Stimulated activated CD4-positive, alpha-beta T cell treated with anti-CD3 and anti-CD28 coated beads, Interleukin-1b, Interleukin-23, amount 100 ng/mL, for 1 hour (primary cell): ENCODE measurements at places on chromosomes 4 and X.
A peak's percentile ranks its signal among the peaks of the same experiment; 100 is the strongest.

DNA sequence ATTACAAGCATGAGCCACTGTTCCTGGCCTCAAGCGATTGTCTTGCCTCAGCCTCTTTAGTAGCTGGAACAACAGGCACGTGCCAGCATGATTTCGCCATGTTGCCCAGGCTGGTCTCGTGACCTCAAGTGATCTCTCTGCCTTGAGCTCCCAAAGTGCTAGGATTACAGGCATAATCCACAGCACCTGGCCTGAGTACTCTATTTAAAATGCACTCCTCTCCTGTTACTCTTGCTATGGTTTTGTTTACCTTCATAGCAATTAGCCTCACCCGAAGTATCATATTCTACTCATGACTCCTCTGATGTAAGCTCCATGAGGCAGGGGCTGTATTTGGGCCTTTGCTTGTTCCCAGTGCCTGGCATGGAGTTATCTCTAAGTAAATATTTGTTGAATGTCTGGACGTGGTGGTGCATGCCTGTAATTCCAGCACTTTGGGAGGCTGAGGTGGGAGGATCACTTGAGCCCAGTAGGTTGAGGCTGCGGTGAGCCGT lies 92.5 kb upstream of the SLC34A2 start:
- no peak for DNase-seq

- DNase-seq = no peak
These were observed 60.9 kb upstream of the ENPEP start for GRCh38 chr4:110415041-110415440.

- no peak for DNase-seq
These were observed 10.4 kb downstream of the PALLD start for GRCh38 chr4:168507178-168507815.

- no peak for DNase-seq
These were observed 23.0 kb upstream of the BCORL1 start for GRCh38 chrX:129959493-129959832.

DNA sequence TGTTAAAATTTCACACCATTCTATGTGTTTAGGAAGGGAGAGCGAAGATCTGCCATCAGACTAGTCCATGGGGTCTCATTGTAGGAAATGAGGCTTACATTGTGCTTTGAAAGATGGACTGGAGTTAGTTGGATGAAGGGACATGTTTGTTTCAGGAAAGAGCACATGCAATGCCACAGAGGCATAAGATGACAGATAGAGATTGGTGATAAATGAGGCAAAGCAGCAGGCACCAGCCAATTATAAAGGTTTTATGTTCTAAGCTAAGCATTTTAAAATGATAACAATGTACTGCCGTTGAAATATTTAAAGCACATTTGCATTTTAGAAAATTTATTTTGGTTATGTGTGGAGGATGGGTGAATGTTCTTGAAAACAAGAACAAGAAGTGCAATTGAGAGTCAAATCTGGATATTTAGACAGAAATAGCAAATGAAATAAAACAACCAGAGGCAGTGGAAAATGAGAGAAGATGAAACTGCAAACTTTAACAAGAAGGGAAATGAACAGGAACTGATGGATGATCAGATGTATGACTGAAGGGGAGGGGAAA lies 957.2 kb downstream of the FSTL5 start:
- no peak for DNase-seq

DNA sequence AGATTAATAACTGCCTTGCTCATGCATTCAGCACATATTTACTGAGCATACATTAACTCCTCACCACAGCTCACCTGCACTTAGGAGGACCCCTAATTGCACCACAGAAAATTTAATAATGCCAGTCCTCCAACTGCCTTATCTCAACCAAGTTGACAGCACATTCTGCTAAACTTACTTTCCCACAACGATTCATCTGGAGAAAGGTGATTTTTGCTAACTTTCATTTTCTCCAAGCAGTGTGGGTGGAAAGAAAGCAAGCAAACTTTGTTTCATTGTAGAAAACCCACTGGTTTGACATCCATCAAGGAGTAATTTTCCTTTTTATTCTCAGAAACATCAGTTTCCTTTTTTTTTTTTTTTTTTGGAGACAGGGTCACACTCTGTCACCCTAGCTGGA lies 49.1 kb downstream of the RASGEF1B start:
- no peak for DNase-seq

DNA sequence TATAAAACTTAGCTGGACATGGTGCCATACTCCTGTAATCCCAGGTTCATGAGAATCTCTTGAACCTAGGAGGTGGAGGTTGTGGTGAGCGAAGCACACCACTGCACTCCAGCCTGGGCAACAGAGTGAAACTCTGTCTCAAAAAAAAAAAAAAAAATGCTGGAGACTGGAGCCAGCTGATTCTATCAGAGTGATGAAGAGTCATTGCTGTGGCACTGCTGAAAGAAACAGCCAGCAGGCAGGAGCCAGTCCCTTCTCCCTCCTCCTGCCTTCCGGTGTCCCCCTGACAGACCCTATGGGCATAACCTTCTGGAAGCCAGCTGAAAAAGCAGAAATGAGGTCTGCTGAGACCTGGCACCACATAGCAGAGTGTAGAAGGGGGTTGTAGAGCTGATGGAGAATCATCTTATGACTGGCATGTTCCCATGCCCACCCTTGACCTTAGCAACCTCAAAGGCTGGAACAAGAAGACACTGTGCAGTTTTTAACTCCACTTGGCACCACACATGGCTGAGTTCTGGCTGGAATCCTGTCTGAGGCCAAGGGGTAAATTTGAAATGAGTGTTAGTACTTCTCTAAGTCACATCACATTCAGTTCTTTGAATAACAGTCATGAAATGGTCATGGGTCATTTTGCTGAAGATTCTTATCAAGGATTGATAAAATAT lies 2.6 kb upstream of the SPINK2 start:
- DNase-seq = no peak

- peak; percentile 14 for DNase-seq
These were observed 13.9 kb upstream of the ETDC start for GRCh38 chrX:135295238-135295943.

- DNase-seq = no peak
These were observed 118.5 kb upstream of the PAQR3 start for GRCh38 chr4:79057772-79058171.
